Lung microvascular endothelial cell (primary cell): ENCODE measurements at places on chromosomes 13 and 19. TPM values are rescaled to one million over a fixed set of nuclear protein-coding genes. Genes with fewer than 3 reads are reported as not detected.

Gene CD37
- total RNA-seq: not detected in 2 replicates

Gene PVR
- total RNA-seq: 54.9 and 69.4 TPM in 2 replicates

Gene MBD3L2
- total RNA-seq: not detected in 2 replicates

Gene SIGLEC8
- not detected in 2 replicates for total RNA-seq

Gene ZNF541
- 0.20 and 0.44 TPM in 2 replicates for total RNA-seq

- DNase-seq: no peak
These were observed 34.5 kb downstream of the SHISA2 start for GRCh38 chr13:26017196-26017921.

DNA sequence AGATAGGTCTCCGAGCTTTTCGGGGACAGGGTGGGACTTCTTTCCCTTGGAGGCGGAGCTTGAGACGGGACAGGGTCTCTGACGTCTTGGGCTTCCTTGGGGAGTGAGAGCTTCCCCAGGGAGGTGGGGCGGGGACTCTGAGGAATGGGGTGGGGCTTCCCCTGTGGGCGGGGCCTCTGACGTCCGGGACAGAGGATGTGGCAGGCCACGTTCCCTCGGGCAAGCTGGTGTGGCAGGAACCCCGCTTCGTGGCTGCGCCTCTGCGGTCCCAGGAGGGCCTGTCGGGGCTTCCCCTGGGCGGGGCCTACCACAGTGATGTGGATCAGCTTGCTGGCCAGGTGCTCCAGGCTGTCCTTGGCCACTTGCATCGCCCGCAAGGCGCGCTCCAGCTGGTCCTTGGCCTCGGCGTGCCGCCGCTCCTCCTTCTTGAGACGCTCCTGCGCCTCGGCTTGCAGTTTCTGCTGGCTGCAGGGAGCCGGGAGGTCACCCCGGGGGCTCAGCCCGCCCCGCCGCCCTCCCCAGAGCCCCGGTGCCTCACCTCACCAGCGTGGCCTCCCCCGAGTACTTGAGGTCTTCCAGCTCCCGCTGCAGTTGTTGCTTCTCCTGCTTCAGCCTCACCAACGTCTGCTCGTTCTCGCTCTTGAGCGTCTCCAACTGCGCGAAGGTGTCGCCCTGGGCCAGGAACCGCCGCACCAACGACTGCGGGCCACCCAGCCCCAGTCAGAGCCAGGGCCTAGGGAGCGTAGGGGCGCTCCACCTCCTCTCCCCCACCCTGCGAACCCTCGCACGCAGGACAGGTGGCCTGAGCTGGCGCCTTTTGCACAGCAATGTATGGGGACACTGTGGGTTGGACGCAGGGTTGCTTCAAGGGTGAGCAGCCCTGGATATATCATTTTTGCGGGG, 3.3 kb upstream of the RGL3 start:
- no peak for DNase-seq

DNA sequence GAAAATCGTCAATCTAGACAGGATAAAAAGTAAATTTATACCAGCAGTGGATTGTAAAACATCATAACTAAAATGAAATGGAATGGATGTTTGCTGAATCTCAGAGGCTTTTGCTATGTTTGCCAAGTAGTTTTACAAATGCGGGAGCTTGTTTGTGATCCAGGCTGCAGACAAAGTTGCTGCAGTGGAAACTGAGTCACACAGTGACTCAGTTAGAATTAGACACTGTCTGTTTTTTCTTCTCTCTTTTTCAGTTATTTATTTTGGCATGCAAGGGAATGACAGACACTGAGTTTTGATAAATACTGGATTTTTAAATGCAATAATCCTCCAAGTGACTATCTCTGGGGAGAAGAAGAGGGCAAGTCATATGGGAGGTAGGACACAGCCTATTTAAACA, 4.6 kb upstream of the PNMA8A start:
- DNase-seq: no peak
